ENCODE measurements at places on chromosomes 4 and X. TPM values are rescaled to one million over a fixed set of nuclear protein-coding genes. Genes with fewer than 3 reads are reported as not detected.

The FAM9C gene
- not detected for total RNA-seq

The MAGEA10 gene
- not detected for total RNA-seq

The CT45A2 gene
- not detected for total RNA-seq

The ADH1A gene
- total RNA-seq, result not detected

- no peak for DNase-seq
- H3K4me1 ChIP-seq, result no peaks in the 10 kb centered on the region
- no peaks in the 10 kb centered on the region for H3K27me3 ChIP-seq
- H3K27ac ChIP-seq, result no peak overlapping the region
- H3K4me3 ChIP-seq, result no peak overlapping the region
These were observed 1473.4 kb downstream of the RPA4 start for GRCh38 chrX:98357146-98357545.

DNA sequence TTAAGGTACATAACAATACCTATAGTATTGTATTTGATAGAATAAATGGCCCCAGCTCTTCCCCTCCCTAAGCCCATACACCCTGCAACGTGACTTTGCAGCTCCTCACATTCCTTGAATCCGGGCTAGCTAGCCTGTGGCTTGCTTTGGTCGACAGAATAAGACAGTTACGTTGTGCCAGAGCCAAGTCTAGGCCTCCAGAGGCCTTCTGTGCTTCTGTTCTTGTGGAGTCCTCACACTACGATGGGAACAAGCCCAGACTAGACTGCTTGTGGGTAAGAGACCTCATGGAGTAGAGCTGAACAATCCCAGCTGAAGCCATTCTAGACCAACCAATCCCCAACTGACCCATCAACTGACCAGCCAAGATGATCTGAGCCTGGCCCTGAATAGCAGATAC lies 102.4 kb upstream of the PLAC1 start:
- H3K36me3 ChIP-seq, result no peaks in the 10 kb centered on the region
- H3K4me3 ChIP-seq, result no peak overlapping the region
- no peak overlapping the region for H3K27ac ChIP-seq
- no peaks in the 10 kb centered on the region for H3K4me1 ChIP-seq
- no peak for DNase-seq

DNA sequence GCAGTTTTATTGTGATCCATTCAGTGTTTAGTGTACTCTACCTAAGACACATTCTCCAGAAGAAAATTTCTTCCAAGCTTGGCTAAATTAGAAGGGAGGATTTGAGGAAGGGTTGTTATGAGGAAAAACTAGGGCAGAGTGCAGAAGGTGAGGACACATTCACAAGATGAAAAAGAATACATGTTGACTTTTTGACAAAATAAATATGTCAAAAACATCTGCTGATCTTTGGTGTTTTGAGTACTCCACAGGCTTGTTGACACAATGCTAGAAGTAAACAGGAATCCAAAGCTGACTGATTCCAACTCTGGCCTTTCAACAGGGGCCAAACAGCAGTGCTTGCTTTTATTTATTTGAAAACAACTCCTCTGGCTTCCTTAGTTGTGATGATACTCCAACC lies 125.8 kb upstream of the SLC7A11 start:
- no peaks in the 10 kb centered on the region for H3K27me3 ChIP-seq
- H3K36me3 ChIP-seq, result no peaks in the 10 kb centered on the region
- no peak overlapping the region for H3K4me3 ChIP-seq
- no peak for DNase-seq

GRCh38 chr4:93030670-93031069 lies 726.9 kb downstream of the GRID2 start:
- no peaks in the 10 kb centered on the region for H3K36me3 ChIP-seq
- H3K27me3 ChIP-seq, result no peaks in the 10 kb centered on the region
- DNase-seq, result no peak
- H3K4me1 ChIP-seq, result no peaks in the 10 kb centered on the region
- H3K4me3 ChIP-seq, result no peak overlapping the region

DNA sequence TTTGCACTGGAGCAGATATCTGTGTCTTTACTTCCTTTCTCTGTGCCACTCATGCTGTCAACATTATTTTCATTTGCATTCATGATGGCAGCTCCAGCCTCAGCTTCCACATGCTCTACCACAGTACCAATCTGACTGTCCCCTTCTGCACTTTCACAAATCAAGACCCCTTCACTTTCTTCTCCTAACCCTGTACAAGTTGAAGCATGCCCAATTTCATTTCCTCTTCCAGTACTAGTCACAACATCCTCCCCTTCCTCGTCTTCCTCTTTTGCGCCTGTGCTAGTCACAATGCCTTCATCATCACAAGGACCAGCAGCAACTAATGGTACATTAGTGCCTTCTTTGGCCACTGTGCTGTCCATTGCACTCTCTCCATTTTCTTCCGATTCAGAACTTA lies 26.5 kb downstream of the BOD1L1 start:
- no peaks in the 10 kb centered on the region for H3K27me3 ChIP-seq
- H3K36me3 ChIP-seq, result peaks cover 79% of the 10 kb centered on the region
- H3K27ac ChIP-seq, result no peak overlapping the region
- no peak for DNase-seq
- no peaks in the 10 kb centered on the region for H3K4me1 ChIP-seq
- H3K4me3 ChIP-seq, result no peak overlapping the region

GRCh38 chr4:152563209-152563608 lies 27.3 kb upstream of the FBXW7 start:
- no peak overlapping the region for H3K4me3 ChIP-seq
- H3K4me1 ChIP-seq, result no peaks in the 10 kb centered on the region

- no peak overlapping the region for H3K4me3 ChIP-seq
- no peak overlapping the region for H3K27ac ChIP-seq
- H3K36me3 ChIP-seq, result peaks cover 6% of the 10 kb centered on the region
- no peak for DNase-seq
These were observed 154.6 kb downstream of the AFAP1 start for GRCh38 chr4:7785017-7785416.

- no peak overlapping the region for H3K27ac ChIP-seq
- H3K36me3 ChIP-seq, result no peaks in the 10 kb centered on the region
These were observed 12.7 kb downstream of the PRSS12 start for GRCh38 chr4:118340109-118340508.

DNA sequence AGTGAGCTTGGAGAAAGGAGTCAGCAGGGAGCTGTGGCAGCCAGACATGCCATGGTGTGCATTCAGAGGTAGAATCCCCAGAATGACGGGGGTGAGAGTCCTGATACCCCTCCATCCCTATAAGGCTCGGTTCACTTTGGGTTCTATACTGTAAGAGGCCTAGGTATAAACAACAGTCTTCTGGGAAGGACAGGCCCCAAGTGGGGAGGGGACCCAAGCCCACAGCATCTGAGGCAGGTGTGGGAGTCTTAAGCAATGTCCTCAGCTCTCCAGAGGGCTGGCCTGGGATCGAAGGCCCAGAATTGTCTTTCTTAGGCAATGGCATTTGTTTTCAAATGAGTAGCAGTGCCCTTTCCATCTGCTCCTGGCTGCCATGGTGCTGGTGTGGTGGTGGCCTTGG lies 50.2 kb upstream of the MAMLD1 start:
- no peak for DNase-seq
- H3K27ac ChIP-seq, result no peak overlapping the region
- H3K4me1 ChIP-seq, result no peaks in the 10 kb centered on the region

All from CD4-positive, alpha-beta T cell (primary cell).